ENCODE measurements at places on chromosomes 16 and 17.

DNA sequence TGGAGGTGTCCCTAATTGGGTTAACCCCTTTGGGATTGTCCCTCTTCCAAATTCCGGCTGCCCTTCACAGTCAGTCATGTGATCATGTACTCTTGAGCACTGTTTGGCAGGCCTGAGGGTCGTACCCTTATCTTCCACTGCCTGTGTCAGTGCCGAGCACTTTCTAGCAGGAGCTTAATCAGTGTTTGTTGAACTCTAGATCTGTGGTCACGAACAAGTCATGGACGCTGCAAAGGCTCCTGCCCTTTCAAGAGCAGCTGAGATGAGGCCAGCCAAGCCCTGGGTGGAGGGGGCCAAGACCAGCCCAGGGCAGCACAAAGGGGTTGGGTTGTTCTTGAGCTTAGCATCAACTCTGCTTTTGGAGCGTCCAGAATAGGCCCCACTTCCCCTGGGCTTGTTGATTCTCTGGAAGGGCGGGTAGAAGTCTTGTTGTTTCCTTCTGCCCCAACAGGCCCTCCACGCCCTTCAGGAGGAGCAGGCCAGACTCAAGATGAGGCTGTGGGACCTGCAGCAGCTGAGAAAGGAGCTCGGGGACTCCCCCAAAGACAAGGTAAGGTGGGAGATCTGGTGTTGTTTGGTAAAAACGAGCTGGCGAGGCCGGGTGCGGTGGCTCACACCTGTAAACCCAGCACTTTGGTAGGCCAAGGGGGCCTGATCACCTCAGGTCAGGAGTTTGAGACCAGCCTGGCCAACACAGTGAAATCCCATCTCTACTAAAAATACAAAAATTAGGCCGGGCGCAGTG, 5.3 kb downstream of the IFI35 start:
- DNase-seq = no peak

DNA sequence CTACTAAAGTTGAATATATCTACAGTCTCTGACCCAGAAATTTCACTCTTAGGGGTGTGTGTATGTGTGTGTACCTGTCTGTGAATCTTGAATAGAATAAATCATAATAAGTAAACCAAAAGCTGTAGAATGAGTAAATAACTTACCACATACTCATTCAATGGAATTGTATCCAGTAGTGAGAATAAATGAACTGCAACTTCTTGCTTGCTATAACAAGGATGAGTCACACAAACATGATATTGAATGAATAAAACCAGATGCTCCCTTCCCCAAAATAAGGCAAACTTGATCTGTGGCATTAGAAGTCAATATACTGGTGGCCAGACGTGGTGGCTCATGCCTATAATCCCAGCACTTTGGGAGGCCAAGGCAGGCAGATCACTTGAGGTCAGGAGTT, 259.8 kb upstream of the MON1B start:
- DNase-seq = no peak

DNA sequence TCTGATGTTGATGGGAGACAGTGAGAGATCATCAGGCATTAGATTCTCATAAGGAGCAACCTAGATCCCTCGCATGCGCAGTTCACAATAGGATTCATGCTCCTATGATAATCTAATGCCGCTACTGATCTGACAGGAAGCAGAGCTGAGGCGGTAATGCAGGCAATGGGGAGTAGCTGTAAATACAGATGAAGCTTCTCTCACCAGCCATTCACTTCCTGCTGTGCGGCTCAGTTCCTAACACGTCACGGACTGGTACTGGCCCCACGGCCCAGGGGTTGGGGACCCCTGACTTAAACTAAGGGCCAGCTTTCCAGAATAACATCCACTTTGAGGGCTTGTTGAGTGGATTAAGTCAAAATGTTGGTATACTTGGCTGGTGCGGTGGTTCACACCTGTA, 2.6 kb upstream of the TMEM219 start:
- no peak for DNase-seq

- no peak for DNase-seq
Measured at GRCh38 chr16:28878083-28878926, at the start of gene ATP2A1. ATP2A1 (plus strand) TSS chr16:28878488; CDS start chr16:28878672, 184 bp downstream.

- no peak for DNase-seq
Measured at GRCh38 chr17:8360260-8360659, 16.2 kb downstream of the KRABD2 start.

GRCh38 chr16:77344341-77344740, 90.5 kb downstream of the ADAMTS18 start:
- no peak for DNase-seq

GRCh38 chr16:26697807-26698206, 368.9 kb upstream of the C16orf82 start:
- DNase-seq = no peak

DNA sequence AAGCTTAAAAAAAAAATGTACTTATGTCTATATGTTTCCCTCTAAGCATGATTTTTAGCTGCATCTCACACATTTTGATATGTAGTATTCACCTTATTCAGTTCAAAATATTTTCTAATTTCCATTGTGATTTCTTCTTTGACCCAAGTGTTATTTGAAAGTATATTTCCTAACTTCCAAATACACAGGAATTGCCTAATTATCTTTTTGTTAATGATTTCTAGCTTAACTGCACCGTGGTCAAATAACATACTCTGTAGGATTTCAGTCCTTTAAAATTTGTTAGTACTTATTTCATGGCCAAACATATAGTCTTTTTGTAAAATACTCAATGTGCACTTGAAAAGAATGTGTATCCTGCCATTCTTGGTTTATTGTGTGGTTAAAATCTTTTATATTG, 11.3 kb downstream of the TMEM220 start:
- no peak for DNase-seq

DNA sequence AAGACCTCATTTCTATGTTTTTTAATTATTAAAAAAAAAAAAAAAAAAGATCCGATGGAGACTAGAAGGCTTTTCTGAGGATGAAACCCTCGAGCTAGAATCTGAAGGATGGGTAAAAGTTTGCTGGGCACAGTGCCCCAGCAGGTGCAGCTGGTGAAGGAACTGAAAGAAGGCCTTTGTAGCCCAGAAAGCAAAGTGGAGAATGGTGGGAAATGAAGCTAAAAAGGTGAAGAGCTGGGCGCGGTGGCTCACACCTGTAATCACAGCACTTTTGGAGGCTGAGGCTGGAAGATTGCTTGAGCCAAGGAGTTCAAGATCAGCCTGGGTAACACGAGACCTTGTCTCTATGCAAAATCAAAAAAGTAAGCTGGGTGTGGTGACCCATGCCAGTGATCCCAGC, 50.3 kb upstream of the SEC14L1 start:
- DNase-seq = no peak

DNA sequence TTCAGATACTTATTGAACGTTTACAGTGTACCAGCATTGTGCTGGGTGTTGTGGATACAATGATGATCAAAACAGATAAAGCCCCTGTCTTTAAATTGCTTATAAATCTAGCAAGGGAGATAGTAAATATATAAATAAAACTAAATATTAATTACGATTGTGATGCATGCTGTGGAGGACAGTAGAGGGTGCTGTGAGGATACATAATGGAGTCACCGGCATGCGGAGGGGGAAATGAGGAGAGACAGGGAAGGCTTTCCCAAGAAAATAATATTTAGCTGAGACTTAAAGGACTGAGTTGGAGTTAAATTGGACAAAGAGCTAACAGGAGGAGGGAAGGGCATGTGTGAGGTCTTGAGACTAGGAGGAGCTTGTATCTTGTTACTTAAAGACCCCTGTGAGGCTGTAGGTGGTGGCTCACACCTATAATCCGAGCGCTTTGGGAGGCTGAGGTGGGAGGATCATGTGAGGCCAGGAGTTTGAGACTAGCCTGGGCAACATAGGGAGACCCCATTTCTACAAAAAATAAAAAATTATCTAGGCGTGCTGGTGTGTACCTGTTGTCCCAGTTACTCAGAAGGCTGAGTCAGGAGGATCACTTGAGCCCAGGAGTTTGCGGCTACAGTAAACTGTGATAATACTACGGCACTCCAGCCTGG, 2.4 kb downstream of the DHRS7B start:
- peak; percentile 31 for DNase-seq

DNA sequence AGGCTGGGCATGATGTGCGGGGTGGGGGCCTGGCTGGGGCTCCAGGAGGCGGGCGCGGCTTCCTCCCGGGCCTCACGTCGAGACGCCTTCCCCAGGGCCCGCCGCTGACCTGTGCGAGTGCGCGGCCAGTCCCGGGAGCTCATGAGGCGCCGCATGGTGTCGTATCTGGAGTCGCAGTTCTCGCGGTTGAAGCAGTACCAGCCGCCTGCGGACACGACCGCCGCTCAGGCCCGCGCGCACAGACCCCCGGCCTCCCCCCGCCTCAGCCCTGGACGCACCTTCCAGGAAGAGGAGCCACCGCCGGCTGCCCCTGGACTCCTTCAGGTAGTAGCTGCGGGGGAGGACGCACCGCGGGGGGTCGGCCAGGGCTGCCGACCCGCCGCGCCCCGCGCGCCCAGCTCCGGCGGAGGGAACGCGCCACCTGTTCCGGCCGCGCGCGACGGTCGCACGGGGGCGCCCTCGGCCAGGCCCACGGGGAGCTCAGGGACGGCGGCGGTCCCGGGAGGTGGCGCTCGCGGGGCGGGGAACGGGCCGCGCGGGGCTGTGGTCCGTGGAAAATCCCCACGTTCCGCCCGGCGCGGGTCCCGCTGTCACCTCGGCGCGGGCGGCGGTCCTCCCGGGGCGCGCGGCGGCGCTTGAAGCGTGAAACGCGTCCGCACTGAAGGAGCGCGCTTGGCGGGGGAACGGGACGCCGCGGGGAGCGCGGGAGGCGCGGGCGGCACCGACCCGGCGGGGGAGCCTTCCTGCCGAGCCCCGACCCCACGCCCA, 1.4 kb downstream of the NOTUM start:
- peak; percentile 82 for DNase-seq

DNA sequence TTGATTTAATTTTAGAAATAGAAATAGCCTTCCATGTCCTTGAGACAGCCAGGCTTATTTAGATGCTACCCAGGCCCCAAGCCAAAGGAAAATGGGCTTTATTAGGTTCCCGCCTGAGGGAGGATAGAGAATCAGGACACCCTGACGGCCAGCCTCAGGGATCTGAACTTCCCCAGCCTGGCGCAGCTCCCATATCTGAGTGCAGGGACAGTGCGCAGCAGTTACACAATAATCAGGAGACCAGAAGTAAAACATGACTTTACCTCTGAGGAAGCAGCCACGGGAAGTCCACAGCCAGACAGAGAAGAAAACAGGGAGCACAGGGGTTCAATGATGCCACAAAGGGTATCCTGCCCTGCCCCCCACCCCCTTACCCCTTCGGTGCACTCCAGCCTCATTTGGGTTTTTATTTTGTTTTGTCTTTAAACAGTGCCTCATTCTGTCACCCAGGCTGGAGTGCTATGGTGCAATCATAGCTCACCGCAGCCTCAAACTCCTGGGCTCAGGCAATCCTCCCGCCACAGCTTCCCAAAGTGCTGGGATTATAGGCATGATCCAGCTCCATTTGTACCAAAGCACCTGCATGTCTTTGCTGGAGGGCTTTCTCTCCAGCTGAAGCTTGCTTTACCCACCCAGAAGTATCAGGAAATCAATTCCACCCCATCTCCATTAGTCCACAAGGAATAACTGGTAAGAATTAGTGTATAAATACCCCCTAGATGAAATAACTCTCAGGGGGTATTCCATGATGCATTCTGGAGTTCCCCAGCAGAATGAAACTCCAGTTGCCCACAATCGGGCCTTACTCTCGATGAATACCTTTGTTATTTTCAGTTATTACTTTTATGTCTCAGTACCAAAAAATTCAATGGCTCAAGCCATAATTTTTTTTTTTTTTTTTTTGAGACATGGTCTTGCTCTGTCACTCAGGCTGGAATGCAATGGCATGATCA, 21.9 kb downstream of the ORC6 start:
- DNase-seq = peak; percentile 31

- peak; percentile 85 for DNase-seq
Measured at GRCh38 chr17:44222112-44222869, 2.8 kb upstream of the UBTF start.

- no peak for DNase-seq
Measured at GRCh38 chr17:39822051-39822451, 42.1 kb downstream of the IKZF3 start.

GRCh38 chr17:57861000-57861789, 11.4 kb upstream of the MRPS23 start:
- no peak for DNase-seq

- DNase-seq = no peak
Measured at GRCh38 chr16:77963185-77964044, 58.9 kb upstream of the CLEC3A start.

DNA sequence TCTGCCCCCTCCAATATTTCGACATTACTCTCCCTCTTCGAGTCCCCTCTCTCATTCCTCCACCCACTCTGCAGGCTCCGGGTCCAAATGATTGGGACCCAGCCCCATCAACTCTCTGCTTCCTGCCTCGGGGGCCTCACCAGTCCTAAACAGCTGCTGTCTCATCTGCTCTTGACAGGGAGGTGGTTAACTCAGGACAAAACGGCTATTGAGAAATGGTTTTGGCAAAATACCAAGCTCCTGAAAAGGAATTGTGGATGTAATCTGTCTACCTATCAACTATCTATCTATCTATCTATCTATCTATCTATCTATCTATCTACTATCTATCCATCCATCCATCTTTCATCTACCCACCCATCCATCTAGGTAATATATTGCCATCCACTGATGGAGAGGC, 2.2 kb downstream of the CD300H start:
- no peak for DNase-seq

DNA sequence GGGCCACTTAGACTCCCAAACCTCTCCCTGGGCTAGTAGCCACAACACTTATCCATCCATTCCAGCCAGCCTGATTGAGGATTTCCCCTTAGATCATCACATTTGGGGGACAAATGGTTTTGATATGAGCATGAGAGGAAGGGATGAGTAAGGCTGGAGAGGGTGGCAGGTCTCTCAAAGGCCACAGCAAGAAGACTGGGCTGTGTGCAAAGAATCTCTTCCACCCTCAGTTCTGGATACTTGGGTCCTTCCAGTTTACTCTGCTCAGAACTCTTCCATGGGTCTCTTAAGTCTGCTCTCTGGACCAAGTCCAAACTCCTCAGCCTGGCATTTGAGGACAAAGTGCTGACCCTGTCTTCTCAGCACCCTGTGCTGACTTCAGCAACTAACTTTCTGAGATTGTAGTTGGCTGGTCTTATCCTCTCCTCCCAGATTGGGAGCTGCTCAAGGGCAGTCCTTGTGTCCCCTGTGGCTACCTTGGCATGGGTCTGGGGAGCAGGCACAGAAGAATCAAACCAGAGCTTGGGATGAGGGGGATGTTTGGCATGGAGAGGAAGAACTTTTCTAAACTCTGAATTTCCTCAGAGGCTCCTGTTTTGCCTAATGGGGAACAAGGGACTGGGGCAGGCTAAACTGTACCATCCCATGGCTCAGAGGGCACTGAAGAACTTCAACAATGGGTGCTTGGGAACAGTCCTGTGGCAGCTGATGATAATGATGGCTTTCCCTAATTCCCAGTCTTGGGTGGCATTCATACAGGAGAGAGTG, 3.1 kb upstream of the NFATC3 start:
- DNase-seq = no peak
